ENCODE measurements at places on chromosomes 5 and 9. TPM values are rescaled to one million over a fixed set of nuclear protein-coding genes. Genes with fewer than 3 reads are reported as not detected.

The CCDC187 gene
- not detected for total RNA-seq

The NUTM2F gene
- total RNA-seq: not detected

The MIER3 gene
- total RNA-seq: 17.8 TPM

The POU5F2 gene
- 0.72 TPM for total RNA-seq

- DNase-seq: no peak
Observed at GRCh38 chr5:82018462-82018861, 46.6 kb downstream of the ATG10 start.

GRCh38 chr5:39519566-39520231, 94.9 kb upstream of the DAB2 start:
- peak; percentile 21 for DNase-seq

GRCh38 chr5:53871775-53872174, 311.3 kb downstream of the NDUFS4 start:
- DNase-seq: no peak

DNA sequence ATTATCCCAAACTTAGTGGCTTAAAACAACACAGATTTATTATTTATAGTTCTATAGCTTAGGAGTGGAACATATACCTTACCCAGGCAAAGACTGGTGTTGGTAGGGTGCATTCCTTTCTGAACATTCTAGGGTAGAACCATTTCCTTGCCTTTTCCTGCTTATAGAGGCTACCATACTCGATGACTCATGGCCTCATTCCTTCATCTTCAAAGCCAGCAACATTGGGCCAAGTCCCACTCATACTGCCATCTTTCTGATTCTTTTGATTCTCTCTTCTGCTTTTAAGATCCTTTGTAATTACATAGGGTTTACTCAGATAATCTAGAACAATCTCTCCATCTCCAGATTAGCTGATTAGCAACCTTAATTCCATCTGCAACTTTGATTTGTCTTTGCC, 452.7 kb upstream of the KLF4 start:
- DNase-seq: no peak

Measured in MCF 10A (cell line).